Activated CD8-positive, alpha-beta T cell treated with anti-CD3 and anti-CD28 coated beads for 36 hours (primary cell): ENCODE measurements at places on chromosomes 5 and 9. TPM values are rescaled to one million over a fixed set of nuclear protein-coding genes. Genes with fewer than 3 reads are reported as not detected.

GRCh38 chr5:54547711-54548250 lies 30.2 kb downstream of the SNX18 start:
- DNase-seq, result no peak

DNA sequence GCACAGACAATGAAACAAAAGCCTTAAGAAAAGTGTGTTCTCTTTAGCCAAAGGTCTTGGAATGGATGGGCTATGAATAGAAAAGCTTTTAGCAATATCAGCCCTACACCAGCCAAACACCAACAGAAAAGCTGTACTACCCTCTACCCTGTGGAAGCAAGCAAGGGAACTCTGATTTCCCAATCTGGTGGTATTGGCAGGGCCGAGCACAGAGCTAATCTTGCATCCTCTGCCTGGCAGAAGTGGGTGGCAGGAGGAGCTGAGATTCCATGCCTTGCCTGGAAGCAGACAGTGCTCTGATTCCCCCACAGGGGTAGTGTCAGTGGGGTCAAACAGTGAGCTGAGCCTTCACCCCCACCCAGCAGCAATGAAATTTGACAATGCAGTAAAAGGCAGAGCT lies 29.6 kb upstream of the ZNF782 start:
- DNase-seq, result no peak

GRCh38 chr9:38486837-38487236 lies 62.6 kb upstream of the IGFBPL1 start:
- no peak for DNase-seq

DNA sequence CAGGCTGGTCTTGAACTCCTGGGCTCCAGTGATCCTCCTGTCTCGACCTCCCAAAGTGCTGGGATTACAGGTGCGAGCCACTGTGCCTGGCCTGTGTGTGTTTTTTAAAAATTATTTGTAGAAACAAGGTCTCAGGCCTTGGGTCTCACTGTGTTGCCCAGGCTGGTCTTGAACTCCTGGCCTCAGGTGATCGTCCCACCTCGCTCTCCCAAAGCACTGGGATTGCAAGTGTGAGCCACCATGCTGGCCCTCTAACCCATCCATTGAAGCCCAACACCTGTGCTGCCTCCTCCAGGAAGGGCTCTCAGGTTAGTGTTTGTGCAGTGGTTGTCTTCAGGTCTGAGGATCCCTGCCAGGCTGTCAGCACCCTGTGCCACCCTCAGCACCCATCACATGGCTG lies 56.6 kb downstream of the CXXC5 start:
- no peak for DNase-seq

GRCh38 chr5:67548520-67549295 lies 352.1 kb upstream of the CD180 start:
- no peak for DNase-seq

DNA sequence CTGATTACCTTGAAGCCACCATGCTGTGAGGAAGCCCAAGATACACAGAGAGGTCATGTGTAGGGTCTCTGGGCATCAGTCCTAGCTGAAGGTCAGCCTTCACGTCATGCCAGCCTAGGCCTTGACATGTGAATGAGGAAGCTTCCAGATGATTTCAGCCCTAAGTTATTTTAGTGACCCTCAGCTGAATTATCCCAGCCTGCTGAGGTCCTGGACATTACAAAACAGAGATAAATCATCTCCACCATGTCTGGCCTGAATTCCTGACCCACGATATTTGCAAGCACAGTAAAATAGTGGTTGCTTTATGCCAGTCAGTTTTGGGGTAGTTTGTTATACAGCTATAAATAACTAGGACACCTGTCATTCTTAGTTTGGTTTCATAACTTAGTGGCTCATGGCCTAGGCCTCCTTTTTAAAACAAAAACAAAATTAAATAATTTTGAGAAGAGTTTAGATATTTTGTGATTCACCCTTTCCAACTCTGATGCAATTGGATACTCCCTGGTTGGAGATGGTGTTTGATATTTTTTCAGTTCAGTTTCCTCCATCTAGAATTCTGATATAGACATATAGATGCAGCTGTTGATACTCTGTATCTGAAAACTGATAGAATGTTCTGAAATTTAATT lies 571.3 kb upstream of the CLINT1 start:
- DNase-seq, result no peak

DNA sequence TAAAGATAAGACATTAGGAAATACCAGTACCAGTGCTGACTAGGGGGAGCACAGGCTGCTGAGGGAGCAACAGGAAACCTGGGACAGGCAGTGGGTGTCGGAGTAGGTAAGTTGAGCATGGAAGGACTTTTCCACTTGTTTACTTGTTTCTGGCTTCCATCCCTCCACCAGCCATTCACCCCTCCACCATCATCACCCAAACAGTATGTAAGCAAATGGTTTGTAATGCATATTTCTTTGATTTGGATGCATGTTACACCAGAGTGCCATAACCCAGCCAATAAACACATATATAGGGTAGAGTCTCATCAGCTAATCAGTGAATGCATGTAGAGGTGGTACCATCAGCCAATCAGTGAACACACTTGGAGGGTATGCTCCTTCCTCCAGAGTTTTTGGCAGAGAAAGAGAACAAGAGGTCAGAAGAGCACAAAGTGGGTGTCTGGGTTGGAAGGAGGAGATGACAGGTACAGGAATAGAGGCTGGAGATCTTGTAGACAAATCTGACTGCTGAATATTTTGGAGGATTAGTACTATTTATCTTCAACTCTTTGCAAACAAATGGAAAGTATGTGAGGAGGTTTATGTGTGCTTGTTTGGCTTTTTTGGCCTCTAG lies 37.7 kb upstream of the PDE8B start:
- no peak for DNase-seq

DNA sequence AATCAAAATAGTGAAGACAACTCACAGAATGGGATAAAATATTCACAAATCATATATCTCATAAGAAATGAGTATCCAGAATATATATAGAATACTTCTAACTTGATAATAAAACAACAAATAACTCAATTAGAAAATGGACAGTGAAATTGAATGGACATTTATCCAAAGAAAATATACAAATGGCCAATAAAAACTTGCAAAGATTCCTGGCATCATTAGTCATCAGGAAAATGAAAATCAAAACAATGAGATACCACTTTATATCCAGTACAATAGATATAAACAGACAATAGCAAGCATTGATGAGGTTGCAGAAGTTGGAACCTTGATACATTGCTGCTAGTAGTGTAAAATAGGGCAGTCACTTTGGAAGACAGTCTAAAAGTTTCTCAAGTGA lies 12.8 kb upstream of the TLR4 start:
- DNase-seq, result no peak

DNA sequence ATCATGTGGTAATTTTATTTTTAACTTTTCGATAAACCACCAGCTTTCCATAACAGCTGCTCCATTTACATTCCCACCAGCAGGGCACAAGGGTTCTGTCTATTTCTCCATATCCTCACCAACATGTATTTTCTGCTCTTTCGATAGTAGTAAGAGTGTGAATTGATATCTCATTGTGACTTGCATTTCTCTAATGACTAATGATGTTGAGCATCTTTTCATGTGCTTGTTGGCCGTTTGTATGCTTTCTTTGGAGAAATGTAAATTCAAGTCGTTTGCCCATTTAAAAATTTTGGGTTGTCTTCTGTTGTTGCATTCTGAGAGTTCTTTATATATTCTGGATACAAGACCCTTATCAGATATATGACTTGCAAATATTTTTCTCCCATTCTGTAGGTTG lies 45.9 kb downstream of the PSD2 start:
- no peak for DNase-seq

DNA sequence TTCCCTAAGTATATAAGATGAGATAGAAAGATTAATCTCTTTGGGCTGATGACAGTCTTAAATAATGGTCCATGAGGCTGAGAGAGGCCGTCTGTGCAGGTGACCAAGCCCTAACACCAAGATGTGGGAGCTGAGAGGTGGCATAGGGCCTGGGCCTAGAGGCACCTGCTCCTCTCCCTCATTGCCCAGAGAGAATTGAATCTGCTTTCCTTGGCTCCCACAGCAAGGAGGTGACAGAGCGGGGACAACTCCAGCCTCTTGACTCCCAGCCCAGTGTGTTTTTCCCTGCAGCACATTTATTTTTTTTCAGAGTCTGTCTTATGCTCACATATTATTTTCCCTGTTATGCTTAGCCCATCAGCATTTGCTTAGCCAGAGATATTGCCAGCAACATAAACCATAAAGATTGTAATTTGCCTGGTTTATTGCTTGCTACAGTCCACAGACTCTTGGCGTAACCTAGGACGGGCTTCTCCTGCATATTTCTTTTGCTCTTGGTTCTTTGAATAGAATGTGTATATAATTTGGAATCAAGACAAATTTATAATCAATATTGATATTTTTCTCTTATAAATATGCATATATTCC lies 105.6 kb downstream of the NTRK2 start:
- no peak for DNase-seq

- DNase-seq, result peak; percentile 88
These were observed 13.1 kb downstream of the DIAPH1 start for GRCh38 chr5:141605523-141606277.

- DNase-seq, result no peak
These were observed 10.5 kb upstream of the OLFM1 start for GRCh38 chr9:135076876-135077430.

- peak; percentile 28 for DNase-seq
These were observed 750 bp downstream of the DNM1 start for GRCh38 chr9:128203707-128204551.

DNA sequence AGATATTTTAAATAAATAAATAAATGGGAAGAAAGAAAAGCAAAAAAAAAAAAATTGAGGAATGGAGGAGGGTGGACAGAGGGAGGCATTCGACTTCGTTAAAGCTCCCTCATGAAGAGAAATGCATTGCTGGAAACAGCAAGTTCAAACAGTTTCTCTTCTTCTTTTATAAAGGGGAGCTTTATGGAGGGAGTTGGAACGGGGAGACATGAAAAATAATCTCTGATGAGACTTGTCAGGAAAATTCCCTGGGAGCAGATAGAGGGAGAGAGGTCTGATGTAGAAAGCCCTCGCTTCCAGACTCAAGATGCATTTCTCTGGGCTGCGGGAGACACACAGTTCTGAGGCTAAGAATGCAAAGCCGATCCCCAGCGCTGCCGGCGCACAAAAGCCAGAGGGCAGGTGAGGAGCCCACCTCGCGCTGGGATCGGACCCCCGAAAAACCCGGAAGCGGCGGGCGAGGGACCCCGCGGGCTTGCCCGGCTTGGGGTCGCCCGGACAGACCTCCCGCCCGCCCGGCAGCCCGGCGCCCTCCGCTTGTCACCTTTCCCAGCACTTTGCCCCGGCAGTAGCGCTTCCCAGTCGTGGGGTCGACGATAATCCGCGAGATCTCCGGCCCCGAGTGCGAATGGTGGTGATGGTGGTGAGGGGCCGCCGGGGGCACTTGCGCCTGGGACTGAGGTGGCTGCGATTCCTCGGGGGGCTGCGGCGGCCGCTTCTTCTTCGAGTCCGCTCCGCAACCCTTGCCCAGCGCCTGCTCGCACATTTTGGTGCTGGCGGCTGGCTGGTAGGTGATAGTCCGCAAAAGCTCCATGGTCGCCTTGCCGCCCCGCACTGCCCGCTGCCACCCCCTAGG lies 512 bp downstream of the PLK2 start:
- DNase-seq, result no peak

DNA sequence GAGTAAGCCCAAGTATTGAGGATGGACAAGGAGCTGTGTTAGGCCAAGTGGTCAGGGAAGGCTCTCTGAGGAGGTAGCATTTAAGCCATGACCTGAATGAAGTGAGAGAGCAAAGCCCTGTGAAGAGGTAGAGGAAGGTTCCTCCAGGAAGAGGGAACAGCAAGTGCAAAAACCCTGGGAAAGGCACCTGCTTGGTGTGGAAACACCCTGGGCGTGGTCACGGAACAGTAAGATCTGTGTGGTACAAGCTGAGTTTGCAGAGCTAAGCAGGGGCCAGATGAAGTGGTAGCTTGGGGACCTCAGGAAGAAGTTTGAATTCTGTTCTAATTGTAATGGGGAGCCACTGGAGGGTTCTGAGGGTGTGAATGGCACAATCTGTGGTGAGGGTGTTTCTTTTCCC lies 310.2 kb downstream of the ARHGAP26 start:
- no peak for DNase-seq

DNA sequence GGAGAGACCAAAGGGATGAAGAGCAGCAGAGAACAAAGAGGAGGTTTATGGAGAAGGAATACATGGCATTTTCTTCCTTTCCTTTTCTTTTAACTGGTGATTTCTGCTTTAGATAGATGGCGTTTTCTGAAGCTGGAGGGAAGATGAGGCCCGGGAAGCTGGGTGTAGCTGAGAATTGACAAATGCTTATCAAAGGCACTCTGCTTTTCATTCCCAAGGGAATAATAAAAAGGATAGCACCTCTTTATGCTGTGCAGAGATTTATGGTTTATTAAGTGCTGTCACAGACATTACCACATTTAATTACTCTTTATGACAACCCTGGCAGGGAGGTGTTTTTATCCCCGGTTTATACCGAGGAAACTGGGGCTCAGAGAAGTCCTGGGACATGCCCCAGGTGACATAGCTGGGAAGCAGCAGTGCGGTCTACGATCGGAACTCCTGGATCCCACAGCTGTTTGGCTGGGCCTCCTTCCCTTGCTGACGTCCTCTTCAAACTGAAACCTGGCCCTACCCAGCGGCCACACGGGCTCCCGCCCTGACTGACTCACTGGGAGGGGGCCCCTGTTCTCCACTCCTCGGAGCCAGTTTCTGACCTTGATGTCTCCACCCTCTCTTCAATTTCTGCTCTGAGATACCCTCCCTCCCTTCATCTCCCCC lies 8.2 kb upstream of the EPB41L4B start:
- no peak for DNase-seq

- DNase-seq, result no peak
These were observed 70.3 kb downstream of the INSYN2B start for GRCh38 chr5:169909945-169910344.

GRCh38 chr9:1173993-1174392 lies 123.8 kb downstream of the DMRT2 start:
- DNase-seq, result no peak

GRCh38 chr9:35712762-35713400 lies 19.1 kb downstream of the TLN1 start:
- no peak for DNase-seq

DNA sequence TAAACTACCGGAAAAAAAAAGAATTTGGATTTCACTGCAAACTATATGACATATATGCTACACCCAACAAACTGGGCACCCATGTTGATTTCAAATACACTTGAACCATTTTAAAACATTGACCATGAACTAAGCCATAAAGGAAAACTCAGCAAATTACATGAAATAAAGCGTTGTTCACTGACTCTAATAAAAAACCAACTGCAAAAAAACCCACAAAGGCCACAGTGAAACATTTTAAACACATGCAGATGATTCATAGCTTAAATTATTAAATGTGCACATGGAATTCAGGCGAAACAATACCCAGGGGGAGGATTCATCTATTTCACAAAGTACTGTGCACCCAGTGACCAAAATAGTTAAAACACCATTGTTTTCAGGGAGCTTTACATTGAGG lies 33.3 kb downstream of the MTRR start:
- DNase-seq, result no peak

GRCh38 chr5:172646716-172647285 lies 5.7 kb downstream of the NEURL1B start:
- no peak for DNase-seq

HOMER1 gene
- 11.4 TPM for total RNA-seq

CCNI2 gene
- 8.7 TPM for total RNA-seq

SERF1B gene
- total RNA-seq, result 11.9 TPM

FOXD4L5 gene
- total RNA-seq, result 0.11 TPM

FANCC gene
- total RNA-seq, result 11.5 TPM

DIRAS2 gene
- not detected for total RNA-seq

TOPORS gene
- total RNA-seq, result 14.2 TPM

CCNJL gene
- total RNA-seq, result not detected

SLF1 gene
- total RNA-seq, result 14.5 TPM

QRFP gene
- not detected for total RNA-seq

HTR4 gene
- total RNA-seq, result not detected

BHMT2 gene
- total RNA-seq, result not detected

ZNF883 gene
- 1.1 TPM for total RNA-seq

PLCXD3 gene
- total RNA-seq, result not detected

HAPLN1 gene
- total RNA-seq, result not detected

CHSY3 gene
- not detected for total RNA-seq
